ENCODE measurements at places on chromosomes 4 and X.

- DNase-seq, result no peak
Observed at GRCh38 chrX:14673236-14673635, 143.9 kb downstream of the GLRA2 start.

- no peak for DNase-seq
Observed at GRCh38 chrX:65706041-65706828, 38.8 kb downstream of the MSN start.

- no peak for DNase-seq
Observed at GRCh38 chr4:87865288-87865687, 32.5 kb downstream of the MEPE start.

DNA sequence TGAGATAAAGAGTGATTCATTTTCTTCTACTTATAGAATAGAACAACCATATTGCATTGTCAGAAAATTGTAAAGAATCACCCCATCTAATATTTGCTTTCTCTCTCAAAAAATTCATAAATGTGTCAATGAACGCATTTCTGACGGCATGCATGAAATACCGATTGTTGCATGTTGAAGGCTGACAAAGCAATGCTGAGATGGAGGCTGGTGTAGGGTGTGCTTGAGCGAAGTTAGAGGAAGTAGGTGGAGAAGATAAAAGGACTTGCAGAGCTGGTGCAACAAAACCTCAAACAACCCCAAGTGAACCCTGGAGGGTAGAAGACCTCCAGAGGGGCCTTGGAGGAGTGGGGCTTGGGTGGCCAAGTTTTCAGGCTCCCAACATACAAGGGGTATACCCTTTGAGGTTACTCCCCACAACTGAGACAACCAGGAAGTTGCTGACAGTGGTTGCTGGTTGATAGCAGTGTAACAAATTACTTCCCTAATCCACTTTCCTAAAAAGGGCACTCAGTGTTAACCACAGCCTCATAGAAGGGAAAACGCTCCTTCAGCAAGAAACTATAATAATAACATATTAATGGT lies 452.7 kb downstream of the NLGN4X start:
- no peak for DNase-seq

- no peak for DNase-seq
Observed at GRCh38 chrX:66191563-66191962, 27.5 kb downstream of the HEPH start.

GRCh38 chr4:52192721-52193135 lies 141.6 kb downstream of the SPATA18 start:
- no peak for DNase-seq

DNA sequence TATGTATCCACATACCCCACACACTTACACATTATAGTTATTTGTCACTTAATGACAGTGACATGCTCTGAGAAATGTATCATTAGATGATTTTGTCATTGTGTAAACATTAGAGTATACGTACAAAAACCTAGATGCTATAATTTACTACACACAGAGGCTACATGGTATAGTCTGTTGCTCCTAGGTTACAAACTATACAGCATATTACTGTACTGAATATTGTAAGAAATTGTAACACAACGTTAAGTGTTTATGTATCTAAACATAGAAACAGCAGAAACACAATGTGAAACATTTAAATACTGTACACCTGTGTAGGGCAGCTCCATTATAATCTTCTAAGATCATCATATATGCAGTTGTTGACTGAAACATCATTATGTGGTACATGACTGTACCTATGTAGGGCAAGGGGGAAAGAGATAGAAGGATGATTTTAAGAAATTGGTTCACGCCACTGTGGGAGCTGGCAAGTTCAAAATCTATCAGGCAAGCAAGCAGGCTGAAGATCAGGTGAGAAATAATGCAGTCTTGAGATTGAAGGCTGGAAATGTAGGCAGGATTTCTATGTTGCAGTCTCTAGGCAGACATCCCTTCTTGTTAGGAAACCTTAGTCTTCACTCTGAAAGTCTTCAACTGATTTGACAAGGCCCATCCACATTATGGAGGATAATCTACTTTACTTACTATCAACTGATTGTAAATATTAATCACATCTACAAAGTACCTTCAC lies 78.0 kb upstream of the CPEB2 start:
- DNase-seq, result no peak

All from Right ventricle myocardium inferior (tissue), 1 donor.